ENCODE measurements at places on chromosomes 4 and X. TPM values are rescaled to one million over a fixed set of nuclear protein-coding genes. Genes with fewer than 3 reads are reported as not detected.

DNA sequence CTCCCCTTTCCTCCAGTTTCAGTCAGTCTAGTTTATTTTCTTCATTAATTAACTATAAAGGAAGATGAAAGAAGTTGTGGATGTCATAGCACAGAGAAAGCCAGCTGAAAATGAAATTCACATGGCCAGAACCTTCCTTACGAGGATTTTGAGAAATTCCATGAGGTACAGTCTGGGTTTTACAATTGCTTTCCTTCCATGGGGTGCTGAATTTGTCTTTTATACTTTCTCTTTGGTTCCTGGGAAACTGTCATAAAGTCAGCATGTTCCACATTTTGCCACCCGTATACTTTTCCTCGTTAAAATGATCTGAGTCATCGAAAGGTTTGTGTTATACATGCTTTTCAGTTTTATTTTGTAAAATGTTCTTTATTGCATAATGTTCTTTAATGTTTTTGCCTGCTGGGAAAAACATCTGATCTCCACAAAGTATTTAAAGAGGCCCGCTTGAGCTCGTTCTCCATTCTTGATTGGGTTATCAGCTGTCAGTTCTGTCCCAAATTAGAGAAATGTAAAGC, 78.1 kb upstream of the CLDN34 start:
- no peak for DNase-seq

- DNase-seq, result no peak
Measured at GRCh38 chr4:113945906-113946305, 33.5 kb downstream of the ARSJ start.

DNA sequence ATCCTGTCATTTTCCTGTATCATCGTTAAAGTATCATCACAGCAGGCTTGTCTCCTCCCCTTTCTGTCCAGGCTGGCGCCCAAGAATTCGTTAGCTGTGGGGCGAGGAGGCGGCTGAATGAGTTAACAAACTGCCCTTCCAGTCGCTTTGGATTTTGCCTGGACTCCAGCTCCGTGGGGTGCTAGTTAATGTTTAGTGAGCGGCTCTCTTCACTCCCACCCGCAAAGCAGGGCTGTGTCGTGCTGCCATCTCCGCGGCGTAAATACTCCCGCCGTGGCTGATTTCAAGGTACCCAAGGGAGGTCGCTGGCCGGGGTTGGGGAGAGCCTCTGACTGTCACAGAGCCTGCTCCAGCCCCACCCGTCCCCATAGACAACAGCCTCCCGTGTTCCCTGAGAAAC, 44.9 kb upstream of the SPRY1 start:
- DNase-seq, result peak; percentile 71

GRCh38 chr4:112167794-112168193, 22.5 kb downstream of the FAM241A start:
- DNase-seq, result no peak

DNA sequence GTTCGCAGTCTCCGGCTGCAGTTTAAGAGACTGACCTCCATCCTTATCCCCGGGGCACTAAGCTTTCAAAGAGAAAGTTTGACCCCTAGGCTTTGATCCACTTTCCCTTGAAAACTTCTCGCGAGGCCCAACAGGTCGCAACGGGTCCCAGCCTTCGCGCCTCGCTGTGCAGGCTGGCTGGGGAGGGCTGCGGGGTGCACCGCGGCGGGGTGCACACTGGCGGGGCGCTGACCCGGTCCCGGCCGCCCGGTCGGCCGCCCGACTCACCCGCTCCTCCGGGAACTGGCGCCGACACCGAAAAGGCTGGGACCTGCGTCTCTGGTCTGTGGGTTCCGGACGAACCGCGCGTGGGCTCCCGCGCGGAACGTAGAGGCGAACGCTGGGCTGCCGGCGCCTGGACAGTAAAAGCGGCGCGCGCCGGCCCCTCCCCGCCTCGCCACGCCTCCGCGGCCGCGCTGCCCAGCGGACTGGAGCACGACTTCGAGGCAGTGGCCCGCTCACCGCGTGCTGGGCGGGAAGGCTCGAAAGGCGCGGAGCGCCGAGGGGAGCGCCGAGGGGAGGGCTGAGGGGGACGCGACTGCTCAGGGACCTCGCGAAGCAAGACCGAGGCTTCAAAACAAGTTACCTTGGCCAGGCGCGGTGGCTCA, at the start of gene TAF7L:
Gene TAF7L, minus strand, starts transcription at position 378 of the 647 bp plus-strand sequence. CDS start 3,791 bp downstream, outside the sequence.
- no peak for DNase-seq

- no peak for DNase-seq
Measured at GRCh38 chr4:118740869-118741268, 55.7 kb downstream of the METTL14 start.

- DNase-seq, result no peak
Measured at GRCh38 chr4:46986922-46987638, 6.3 kb downstream of the GABRA4 start.

DNA sequence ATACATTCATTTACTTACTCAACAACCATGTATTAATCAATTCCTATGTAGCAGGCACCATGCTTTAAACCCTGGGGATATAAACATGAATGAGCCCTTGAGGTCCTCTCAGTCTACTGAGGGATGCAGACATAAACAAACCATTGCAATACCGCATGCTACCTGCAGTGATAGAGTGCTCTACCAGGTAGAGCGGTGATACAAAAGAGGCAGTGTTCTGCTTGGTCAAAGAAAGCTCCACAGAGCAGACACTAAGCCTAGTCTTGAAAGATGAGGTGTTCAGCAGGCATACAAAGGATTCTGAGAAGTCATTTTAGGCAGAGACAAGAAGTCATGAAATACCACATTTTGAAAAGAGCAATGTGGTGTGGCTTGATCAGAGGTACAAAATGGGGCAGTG, 26.9 kb upstream of the AMOT start:
- no peak for DNase-seq

GRCh38 chr4:16194214-16194613, 32.1 kb downstream of the TAPT1 start:
- no peak for DNase-seq

DNA sequence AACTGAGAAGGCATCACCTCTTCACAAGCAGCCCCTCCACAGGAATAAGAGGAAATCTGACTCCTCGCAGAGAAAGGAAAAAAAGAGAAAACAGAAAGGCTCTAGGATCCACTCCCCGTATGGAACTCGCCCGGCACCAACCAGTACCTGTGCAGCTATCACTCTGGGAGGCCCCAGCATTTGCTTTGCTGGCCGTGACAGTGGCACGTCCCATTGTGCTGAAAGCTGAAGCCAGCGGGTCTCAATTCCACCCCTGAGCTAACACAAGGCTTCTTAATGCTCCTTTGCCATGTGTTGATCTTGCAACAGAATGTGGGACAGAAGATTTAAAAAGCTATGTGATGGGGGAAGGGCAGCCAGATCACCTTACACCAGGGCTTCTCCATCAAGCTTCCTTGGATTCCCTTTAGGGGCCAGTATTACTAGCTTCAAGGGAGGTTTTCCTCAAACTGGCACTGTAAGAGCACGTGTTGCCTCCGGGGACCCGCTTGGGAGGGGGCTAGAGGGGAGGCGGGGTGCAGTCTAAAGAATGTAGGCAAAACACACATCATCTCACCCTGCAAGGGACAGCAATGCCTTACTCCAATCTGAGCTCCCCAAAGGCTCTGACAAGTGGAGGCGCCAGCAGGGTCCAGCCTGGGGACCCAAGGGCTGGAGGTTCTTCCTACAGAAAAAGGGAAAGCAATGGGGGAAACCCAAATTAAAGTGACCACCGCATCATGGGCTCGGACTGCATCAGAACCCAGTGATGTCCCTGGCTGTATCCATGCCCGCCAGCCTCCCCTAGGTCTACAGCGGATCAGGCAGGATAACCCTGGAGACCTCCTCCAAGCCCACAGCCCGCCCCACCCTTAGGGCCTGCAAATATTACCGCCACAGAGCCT, 1.2 kb downstream of the USP46 start:
- peak; percentile 13 for DNase-seq

GRCh38 chr4:111961809-111962208, 183.4 kb upstream of the FAM241A start:
- DNase-seq, result no peak

DNA sequence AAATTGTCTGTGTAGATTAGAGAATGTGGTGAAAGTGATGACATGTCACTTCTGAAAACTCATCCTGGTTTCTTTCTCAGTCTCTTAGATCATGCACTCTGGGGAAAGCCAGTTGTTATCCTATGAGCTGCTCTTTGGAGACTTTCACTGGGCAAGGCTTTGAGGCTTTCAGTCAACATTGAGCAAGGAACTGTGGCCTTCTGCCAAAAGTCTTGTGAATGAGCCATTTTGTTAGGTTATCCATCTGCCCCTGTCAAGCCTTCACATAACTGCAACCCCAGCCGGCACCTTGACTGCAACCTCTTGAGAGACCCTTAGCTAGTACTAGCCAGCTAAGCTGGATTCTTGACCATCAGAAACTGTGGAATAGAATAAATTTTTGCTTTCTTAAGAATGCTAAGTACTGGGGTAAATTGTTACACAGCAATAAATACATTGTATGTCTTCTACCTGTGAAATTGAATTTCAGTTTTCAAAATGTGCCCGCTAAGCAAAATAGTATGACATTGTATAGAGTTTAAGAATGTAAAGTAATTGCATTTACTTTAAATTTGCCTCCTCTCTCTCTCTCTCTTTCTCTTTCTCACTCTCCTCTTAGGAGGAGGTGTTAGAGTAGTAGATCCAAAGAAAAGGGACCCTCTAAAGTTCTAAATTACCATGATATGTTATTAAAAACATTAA, 1273.0 kb downstream of the RAPGEF2 start:
- DNase-seq, result no peak

GRCh38 chr4:48195853-48196252, 61.8 kb upstream of the TXK start:
- DNase-seq, result no peak

DNA sequence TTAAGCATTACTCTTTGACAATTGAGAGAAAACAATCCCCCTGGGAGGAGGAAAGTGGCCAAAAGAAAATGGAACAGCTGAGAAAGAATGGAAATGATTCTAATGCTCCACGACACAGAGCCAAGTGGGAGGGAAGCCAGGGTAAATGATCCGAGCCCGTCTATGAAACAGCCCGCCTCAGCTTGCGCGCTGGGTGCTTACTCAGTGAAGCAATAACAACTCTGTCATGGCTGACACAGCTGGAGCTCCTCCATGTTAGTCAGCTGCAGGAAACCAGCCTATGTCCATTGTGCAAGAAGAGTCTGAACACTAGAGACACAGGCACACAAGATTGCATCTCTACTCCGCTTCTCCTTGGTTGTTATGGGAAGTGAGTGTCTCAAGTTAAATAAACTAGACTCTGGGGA, 19.3 kb downstream of the NOA1 start:
- peak; percentile 68 for DNase-seq

- DNase-seq, result no peak
Measured at GRCh38 chr4:128459547-128459946, 171.9 kb upstream of the PGRMC2 start.

DNA sequence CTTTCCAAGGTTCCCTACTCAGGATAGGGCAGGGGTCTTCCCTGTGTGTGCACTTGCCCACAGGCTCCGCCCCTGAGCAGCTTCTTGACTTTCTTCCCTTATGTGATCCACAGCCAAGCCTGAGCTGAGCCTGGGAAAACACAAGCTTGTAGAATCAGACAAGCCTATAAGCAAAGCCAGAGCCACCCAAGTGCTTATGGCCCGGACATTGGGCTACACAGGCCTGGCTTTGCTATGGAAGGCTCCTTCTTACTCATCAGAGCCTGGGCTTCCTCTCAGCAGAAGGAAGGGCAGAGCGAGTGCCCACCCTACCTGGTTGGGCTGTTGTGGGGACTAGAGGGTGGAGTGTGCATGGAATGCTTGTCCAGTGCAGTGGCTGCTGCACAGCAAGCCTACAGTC, 1.3 kb upstream of the TNIP2 start:
- no peak for DNase-seq

GRCh38 chr4:73620115-73620792, at the start of gene RASSF6:
RASSF6 (minus strand) TSS chr4:73620436; CDS start chr4:73611795, 8,641 bp downstream.
- DNase-seq, result peak; percentile 87

DNA sequence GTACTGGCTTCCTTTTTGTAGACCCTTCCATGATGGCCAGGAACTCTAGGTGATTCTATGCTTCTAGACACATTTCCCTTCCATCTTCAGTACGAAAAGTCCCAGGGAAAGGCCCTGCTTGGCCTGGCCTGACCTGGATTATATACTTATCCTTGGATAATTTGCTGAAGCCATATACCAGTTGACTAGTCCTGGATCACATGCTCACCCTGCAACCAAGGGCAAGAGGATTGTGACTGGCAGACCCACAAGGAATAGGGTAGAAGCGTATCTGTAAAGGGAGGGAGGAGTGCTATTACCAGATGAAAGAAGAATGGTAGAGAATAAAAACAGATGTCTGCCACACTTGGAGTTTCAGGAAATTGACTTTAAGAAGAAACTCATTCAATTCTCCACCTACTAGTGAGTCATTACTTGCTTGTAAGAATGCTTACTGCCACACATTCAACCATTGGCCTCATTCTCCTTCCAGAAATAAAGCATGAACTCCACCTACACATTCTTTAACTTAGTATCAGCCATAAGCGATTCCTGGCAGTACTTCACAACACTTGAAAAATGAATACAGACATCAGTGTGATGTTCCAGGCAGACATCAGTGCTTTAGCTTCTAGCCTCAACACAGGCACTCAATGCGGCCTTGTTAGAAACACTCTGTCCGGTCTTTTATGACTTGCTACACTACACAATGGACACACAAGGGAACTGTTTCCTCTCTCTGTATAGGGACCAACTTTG, 141.8 kb downstream of the CBR4 start:
- no peak for DNase-seq

- peak; percentile 40 for DNase-seq
Measured at GRCh38 chrX:107537815-107538214, 88.4 kb downstream of the FRMPD3 start.

- DNase-seq, result no peak
Measured at GRCh38 chr4:55795341-55795740, 24.2 kb upstream of the EXOC1L start.

- DNase-seq, result no peak
Measured at GRCh38 chr4:150828159-150828558, 186.9 kb downstream of the LRBA start.

DNA sequence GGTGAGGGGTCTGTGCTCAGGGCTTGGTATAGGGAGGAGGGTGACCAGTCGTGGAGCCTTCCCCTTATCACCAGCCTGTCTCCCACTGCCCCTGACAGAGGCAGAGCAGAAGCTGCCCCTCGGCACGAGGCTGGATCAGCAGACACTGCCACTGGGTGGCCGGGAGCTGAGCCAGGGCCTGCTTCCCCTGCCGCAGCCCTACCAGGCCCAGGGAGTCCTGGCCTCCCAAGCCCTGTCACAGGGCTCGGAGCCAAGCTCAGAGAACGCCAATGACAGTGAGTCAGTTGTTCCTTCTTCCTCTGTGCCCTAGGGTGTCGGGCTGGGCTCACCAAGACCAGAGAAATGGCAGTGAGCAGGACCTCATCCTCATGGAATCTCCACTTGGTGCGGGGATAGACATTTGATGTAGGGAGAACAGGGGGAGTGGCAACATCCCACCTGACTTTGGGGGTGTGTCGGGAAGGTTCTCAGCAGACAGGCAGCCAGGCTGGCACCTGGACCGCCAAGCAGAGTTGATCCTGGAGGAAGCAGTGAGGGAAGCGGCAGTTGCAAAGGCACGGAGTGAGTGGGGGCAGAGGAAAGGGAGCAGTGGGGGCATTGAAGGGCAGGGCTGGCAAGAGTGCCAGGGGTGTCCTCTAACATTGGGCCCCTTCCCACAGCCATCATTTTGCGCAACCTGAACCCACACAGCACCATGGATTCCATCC, 14.3 kb upstream of the UBA1 start:
- no peak for DNase-seq

- no peak for DNase-seq
Measured at GRCh38 chrX:113274345-113274744, 433.7 kb upstream of the AMOT start.

The MAOB gene
- 5.7 TPM for total RNA-seq

The HHIP gene
- total RNA-seq, result 0.66 TPM

The FAM149A gene
- total RNA-seq, result 51.4 TPM

The NAP1L2 gene
- 3.4 TPM for total RNA-seq

The SOWAHB gene
- 4.2 TPM for total RNA-seq

The STX18 gene
- total RNA-seq, result 53.4 TPM

The SCML2 gene
- 2.3 TPM for total RNA-seq

The L1CAM gene
- total RNA-seq, result 1.8 TPM
